ENCODE measurements at places on chromosomes 2 and 18.

DNA sequence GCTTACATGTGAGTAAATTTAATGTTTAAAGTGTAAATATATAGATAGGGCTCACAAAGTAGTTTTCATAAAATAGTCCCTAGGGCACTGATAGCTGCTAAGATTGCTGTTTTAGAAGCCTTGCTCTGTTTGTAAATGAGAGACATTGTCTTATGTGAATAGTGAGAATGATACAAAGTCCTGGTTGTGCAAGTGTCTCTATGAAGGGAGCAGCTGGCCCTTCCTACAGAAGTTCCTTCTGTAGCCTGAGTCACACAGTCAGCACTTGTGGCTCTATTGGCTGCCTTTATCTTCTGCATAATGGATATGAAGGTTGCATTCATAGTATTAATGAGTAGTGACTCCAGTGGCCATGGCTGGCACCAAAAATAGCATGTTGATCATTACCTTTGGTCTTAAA is 279.7 kb downstream of the OSR1 start:
- no peaks in the 10 kb centered on the region for H3K36me3 ChIP-seq
- no peaks in the 10 kb centered on the region for H3K27me3 ChIP-seq
- no peak overlapping the region for H3K27ac ChIP-seq
- H3K4me3 ChIP-seq: no peak overlapping the region
- no peak for DNase-seq

DNA sequence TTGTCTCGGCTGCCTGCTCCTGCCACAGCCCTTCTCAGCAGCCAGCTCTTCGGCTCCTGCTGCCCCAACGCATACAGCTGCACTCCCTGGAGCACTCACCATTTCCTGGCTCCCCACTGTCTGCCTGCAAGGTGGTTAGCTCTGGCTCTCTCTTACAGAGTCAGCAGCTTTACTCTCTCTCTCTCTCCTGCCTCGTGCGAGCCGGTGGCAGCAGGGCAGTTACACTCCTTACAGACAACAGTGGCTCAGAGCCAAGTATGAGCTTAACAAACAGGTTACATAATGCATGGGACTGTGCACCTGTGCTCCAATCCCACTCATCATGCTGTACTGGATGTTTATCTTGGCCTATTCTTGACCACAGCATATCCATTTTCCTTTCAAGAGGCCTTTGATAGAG is 47.4 kb upstream of the DNAJC10 start:
- no peak for DNase-seq
- H3K4me3 ChIP-seq: no peak overlapping the region
- no peaks in the 10 kb centered on the region for H3K36me3 ChIP-seq
- no peaks in the 10 kb centered on the region for H3K27me3 ChIP-seq
- H3K4me1 ChIP-seq: no peaks in the 10 kb centered on the region

DNA sequence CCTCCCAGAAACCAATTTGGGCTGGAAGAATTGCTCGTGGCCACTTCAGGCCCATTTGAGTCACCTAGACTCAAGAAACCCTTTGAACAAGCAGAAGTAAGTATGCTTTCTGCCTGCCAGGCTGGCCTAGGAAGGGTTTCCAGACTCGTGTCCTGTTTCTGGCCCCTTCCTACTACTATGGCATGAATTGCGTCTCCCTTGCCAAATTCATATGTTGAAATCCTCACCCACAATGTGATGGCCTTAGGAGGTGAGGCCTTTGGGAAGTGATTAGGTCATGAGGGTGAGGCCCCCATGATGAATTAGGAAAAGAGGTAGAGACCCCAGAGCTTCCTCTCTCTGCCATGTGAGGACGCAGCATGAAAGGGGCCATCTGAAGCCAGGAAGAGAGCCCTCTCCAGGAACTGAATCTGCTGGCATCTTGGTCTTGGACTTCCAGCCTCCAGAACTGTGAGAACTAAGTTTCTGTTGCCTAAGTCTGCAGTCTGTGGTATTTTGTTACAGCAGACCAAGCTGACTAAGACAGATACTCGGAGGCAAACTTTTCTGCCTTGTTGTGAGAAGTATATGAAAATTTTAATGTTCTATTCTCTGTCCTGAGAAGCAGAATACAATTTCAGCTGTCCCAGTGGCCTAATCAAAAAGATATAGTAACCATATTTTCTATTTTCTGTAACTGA is 13.1 kb downstream of the GPR45 start:
- H3K27ac ChIP-seq: no peak overlapping the region
- DNase-seq: no peak
- H3K36me3 ChIP-seq: no peaks in the 10 kb centered on the region
- peaks cover 6% of the 10 kb centered on the region for H3K4me1 ChIP-seq

- no peak overlapping the region for H3K4me3 ChIP-seq
- no peaks in the 10 kb centered on the region for H3K36me3 ChIP-seq
- H3K4me1 ChIP-seq: no peaks in the 10 kb centered on the region
- no peaks in the 10 kb centered on the region for H3K27me3 ChIP-seq
Measured at GRCh38 chr2:137748533-137748932, 215.7 kb upstream of the HNMT start.

DNA sequence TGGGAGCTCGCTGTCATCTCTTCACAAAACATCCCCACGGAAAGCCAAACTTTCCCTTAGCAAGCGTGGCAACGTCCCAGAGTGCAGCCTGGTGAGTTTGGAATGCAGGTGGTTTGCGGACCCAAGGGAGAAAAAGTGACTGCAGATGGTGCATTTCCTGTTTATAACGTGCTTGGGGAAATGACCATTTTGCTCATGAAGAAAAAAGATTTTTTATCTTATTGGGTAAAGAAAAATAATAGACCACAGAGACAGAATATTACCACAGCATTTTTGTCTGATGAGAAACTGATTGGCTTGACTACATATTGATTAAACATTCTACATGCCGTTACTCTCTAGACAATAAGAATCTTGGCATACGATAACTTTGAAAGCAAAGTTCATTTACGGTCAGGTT is 136.5 kb downstream of the COPS8 start:
- peak overlapping the region; percentile 69 for H3K27ac ChIP-seq
- H3K4me1 ChIP-seq: peaks cover 8% of the 10 kb centered on the region
- H3K27me3 ChIP-seq: no peaks in the 10 kb centered on the region
- H3K36me3 ChIP-seq: no peaks in the 10 kb centered on the region
- H3K4me3 ChIP-seq: no peak overlapping the region
- DNase-seq: no peak

DNA sequence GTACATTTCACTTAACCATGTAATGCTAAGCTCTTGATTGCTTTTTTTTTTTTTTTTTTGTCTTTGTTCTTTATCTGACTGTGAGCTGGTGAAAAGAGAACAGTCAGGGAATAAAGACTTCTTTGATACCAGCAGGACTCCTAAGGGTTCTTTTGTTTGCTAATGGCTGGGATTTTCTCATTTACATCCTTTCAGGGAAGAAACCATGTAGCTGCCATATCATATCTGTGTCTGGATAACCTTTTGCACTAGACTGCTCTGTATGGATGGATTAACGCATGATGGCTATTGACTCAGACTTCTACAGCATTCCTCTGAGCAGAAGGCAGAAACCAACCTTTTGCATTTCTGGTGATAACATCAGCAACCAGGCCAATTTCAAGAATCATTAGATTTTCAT is 504.0 kb downstream of the LRRTM4 start:
- H3K4me3 ChIP-seq: no peak overlapping the region
- H3K27ac ChIP-seq: no peak overlapping the region
- H3K36me3 ChIP-seq: no peaks in the 10 kb centered on the region
- H3K27me3 ChIP-seq: no peaks in the 10 kb centered on the region
- no peak for DNase-seq
